NCI-H446 (cell line): ENCODE measurements at places on chromosomes 1 and 21.
A peak's percentile ranks its signal among the peaks of the same experiment; 100 is the strongest.

GRCh38 chr1:242728696-242729095, 204.2 kb upstream of the PLD5 start:
- DNase-seq, result no peak

GRCh38 chr1:214364786-214365295, 83.9 kb downstream of the SMYD2 start:
- DNase-seq, result peak; percentile 64

- no peak for DNase-seq
Measured at GRCh38 chr1:24110642-24111261, 1.2 kb downstream of the MYOM3 start.

- DNase-seq, result no peak
Measured at GRCh38 chr1:172476218-172476811, 32.4 kb upstream of the PIGC start.

DNA sequence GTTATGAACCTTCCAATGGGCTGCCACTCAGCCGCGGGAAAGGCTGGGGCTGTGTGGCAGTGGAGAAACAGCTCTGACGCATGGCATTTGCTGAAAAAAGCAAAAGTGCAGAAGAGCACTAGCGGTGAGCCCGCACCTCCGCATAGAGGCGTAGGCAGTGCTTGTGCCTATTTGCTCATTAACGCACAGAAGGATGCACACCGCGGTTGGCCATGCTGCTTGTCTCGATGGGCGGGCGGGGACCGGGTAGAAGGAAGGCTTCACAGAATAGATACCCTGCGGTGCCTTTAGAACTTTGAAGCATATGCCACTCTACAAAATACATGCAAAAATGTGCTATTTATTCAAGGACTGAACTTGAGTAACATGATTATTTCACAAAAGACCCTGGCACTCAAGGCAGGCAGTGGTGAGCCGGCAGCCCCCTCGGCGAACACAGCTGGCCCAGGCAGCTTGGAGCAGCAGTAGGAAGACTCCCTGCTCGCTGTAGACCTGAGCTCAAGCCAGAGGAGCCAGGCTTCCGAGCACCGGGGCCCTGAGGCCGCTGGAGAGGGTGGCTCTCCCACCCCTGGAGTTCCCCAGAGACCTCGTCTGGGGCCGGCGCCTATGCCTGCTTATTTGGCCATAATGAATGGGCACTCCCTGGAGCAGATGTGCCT, 71.5 kb downstream of the SIK1 start:
- peak; percentile 21 for DNase-seq

- DNase-seq, result no peak
Measured at GRCh38 chr21:23951251-23951650, 1656.0 kb downstream of the MRPL39 start.

DNA sequence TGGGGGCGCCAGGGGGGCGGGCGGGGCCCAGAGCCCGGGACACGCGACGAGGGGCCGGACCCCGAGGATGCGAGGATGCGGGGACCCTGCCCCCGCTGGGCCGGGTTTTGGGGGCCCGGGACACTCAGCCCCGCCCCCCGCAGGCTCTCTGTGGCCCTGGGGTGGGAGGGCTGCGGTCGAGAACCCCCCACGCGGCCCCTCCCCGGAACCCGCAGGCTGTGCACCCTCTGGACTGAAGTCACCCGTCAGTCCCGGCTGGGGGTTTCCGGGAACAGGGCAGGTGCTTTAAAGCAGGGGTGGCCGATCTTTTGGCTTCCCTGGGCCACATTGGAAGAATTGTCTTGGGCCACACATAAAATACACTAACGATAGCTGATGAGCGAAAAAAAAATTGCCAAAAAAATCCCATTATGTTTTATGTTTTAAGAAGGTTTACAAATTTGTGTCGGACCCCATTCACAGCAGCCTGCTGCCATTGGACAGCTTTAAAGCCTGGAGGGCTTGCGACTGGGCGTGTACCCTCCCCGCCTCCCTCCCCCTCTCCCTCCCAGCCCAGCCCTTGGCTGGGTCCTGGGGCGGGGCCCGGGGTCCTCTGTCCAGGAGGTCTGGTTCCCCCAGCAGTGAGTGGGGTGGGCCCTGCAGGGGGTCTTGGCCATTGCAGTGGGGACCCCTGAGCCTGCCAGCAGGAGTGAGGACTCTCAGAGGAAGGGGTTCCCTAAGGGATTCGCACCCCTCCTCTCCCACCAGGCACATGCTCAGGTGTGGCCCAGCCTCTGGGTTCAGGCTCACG, 21.6 kb upstream of the C1orf159 start:
- DNase-seq, result no peak

GRCh38 chr1:163300568-163300967, 21.2 kb upstream of the NUF2 start:
- DNase-seq, result no peak

- DNase-seq, result peak; percentile 28
Measured at GRCh38 chr1:186722711-186723309, 42.6 kb upstream of the PTGS2 start.

DNA sequence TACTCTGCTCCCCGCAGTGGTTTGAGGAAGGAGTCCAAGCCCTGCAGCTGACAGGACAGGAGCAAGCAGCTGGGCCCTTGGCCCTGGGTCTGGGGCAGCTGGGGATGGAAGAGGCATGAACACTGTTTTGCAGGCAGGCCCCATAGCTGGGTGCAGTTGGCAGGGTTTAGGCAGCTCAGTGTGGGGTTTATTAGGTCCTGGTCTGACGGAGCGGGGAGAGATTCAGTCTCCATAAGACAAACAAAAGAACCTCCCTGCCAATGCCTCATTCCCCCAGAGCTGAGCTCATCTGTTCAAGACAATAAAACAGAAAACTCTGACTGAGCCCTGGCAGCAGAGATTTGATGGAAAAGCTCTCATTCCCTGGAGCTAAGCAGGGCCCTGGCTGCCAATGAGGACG, 37.3 kb downstream of the OLFML2B start:
- peak; percentile 37 for DNase-seq

- DNase-seq, result no peak
Measured at GRCh38 chr21:15508554-15508953, 221.2 kb upstream of the USP25 start.

- peak; percentile 51 for DNase-seq
Measured at GRCh38 chr1:111754984-111755330, 744 bp upstream of the DDX20 start.

DNA sequence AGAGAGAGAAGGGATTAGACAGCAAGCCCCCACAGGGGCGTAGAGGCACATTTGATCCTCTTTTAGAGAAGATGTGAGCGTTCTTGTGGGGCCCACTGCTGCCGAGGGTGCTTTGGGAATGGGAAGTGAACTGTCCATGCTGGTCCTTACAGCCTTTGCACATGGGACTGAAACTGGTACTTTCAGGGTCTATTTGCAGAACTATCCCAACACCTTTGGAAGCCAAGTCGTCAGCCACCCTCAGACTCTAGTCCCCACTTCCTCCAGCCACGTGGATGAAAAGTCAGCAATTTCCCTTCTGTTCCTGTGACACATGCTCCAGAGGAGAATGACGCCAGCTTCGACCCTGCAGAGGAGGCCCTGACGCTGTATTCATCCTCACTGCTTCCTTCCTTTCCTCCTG, 2.6 kb upstream of the RAB7B start:
- no peak for DNase-seq

GRCh38 chr1:33973799-33974545, 110.1 kb downstream of the HMGB4 start:
- peak; percentile 40 for DNase-seq

DNA sequence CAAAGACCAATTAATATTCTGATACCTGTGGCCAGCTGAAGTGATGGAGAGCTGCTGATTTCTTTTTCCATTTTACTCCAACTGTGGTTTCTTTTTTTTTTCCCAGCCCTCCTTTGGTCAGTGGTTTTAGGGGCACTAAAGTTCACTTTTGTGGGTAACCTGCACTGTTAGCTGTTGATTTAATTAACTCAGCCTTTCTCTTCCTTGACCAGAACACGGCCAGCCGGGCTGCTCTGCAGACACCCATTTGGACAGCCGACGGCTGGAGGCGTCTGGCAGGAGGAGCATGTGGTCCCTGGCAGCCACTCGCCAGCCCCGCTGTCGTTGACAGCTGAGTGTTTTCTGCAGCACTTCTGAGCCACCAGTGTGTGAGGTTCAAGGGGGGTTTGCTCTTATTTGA, 136.2 kb upstream of the RUNX3 start:
- no peak for DNase-seq

DNA sequence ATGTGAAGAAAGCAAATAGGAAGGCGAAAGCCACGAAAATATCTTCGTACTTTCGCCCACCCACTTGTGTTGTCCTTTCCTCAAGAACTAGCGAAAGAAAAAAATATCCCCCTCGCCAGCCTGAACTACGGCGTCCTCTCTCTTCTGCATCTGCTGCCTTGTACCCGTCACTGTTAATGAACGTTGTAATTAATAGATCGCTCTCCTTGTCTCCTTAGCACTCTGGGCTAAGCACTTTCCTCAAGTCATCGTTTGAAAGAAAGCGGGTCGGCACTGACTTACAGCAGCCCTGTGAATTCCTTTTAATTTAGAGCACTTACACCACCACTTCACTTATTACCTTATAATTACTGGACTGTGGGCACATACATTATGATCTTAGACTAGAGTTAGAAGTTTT, 44.1 kb downstream of the ESRRG start:
- DNase-seq, result no peak

DNA sequence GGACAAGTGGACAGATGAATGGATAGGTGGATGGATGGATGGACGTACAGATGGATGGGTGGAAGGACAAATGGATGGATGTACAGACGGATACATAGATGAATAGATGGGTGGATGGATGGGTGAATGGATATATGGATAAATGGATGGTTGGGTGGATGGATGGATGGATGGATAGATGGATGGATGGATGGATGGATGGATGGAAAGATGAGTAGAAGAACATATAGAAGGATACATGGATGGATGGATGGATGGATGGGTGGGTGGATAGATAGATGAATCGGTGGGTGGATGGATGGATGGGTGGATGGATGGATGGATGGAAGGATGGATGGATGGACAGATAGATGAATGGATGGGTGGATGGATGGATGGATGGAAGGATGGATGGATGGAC, 274.3 kb downstream of the KAZN start:
- DNase-seq, result no peak

GRCh38 chr1:91282695-91283420, 121.8 kb downstream of the HFM1 start:
- peak; percentile 85 for DNase-seq

DNA sequence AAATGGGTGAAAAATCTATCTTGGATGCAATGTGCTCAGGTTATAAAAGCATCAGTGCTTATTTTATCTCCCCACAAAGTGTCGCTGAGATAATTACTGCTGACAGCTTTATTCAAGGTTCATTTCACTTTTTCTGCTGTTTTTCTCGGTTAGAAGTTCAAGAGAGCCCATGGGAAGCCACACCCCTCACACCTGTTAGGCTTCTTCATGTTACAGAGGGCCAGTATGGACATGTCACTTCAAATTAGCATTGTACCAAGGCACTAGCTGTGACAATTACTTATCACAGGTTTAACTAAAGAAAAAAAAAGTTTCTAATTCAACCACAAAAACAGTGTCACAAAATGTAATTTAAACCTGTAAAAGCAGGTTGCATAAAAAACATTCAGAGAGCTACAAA, 187.3 kb upstream of the DMRTA2 start:
- DNase-seq, result peak; percentile 29

DNA sequence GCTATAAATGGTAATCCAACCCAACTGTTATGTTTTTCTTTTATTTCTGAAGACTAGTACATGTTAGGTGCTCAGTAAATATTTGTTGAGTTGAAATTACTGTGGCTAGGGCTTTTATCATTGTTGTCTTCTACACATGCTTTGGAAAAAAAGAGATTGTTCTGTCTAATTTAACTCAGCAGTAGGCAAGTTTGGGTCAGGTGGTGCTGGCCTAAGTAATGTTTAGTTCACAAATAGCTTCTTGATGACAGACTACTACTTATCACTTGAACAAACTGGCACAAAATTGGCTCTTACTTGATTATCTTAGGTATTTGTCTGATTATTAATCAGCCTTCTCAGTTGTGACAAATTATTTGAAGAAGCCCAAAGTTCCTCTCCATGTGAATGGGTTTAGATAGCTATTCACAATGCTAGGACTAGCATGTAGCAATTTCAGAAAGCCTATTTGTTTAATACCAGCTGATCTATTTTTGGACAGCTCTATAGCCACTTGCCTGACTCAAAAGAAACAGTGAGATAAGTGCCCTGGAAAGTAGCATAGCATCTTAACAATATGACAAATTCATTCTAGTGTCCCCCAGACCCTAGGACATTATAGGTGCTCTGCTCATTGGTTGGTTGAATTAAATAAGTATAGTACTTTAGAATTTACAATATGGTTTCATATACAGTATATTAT, 32.6 kb downstream of the TMEM200B start:
- DNase-seq, result no peak

DNA sequence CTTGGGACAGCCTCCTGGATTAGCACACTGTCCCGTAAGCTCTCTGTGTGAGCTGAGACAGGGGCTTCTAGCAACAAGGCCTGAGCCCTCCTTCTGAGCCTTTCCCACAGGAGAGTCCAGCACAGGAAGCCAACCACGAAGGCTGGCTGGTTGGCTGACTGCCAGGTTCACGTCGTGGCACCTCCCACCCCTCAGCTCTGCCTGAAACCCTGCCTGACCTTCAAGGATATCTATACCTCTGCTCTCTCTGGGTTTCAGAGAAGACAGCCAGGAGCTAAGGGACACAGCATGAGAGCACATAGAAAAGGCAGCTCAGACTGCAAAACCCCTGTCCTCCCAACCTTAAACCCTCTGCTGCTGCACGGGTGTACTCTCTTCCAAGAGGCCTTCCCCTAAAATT, 13.9 kb downstream of the DLGAP3 start:
- DNase-seq, result no peak

DNA sequence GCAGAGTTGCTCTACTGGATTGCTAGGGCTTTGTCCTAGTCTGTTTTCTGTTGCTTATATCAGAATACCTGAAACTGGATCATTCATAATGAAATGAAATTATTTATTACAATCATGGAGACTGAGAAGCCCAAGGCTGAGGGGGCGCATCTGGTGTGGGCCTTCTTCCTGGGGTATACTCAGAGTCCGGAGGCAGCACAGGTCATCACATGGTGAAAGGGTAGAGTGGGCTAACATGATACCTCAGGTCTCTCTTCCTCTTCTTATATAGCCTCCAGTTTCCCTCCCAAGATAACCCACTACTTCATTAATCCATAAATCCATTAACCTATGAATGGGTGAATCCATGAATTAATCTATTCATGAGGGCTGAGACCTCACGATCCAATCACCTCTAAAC, 667.6 kb upstream of the NCAM2 start:
- DNase-seq, result no peak

- no peak for DNase-seq
Measured at GRCh38 chr1:156754219-156754618, 2.7 kb upstream of the HDGF start.

DNA sequence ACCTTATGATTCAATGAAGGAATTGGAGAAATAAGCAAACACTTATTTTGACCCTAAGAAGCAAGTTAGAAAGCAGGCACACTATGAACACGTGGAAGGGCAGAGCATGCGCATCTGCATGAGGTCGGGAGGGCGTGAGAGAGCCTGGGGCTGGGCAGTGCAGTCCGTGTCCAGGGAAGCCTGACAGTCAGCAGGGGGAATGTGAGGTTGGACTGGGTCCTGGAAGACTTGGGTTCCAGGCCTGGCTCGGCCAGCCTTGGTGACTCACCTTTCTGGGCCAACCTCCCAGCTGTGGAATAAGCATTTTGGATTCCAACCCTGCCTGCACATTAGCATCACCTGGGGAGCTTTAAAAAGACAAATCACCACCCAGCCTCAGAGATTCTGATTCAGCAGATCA, 26.6 kb upstream of the LMX1A start:
- no peak for DNase-seq
